ENCODE measurements at places on chromosomes 11 and 22.
A peak's percentile ranks its signal among the peaks of the same experiment; 100 is the strongest.

- no peak for DNase-seq
These were observed 35.2 kb downstream of the MYO7A start for GRCh38 chr11:77163271-77163670.

DNA sequence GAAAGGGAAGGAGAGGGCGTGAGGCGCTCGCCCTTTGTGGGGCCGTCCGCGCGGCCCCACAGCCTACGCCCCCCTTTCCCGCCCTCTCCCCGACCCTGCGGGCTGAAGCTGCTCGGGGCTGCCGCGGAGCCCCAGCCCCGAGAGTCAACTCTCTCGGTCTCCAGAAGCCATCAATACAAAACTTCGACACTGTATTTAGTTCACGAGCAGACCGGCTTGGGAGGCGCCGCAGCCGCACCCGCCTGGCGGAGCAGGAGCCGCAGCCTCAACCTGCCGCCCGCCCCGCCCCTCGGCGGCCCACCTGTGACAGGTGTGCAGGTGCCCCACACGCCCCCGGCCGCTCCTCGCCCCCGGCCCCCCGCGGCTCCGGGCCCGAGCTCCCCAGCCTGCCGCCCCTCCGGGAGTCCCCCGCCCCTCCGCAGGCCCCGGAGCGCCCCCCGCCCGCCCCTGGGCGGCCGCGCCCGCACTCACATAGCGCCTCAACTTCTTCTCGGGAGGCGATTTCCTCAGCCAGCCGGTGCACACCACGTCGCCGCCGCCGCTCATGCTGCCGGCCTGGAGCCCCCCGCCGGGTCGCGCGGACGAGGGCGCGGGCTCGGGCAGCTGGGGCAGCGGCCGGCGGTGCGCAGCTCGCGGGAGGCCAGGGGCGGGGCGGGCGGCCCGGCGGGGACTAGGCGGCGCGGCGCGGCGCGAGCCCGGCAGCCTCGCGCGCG is at the start of gene GAB2:
TSS of gene GAB2 (minus strand) at position 646 of the 713 bp plus-strand sequence. CDS start at position 546, 100 bp downstream.
- DNase-seq, result peak; percentile 59

- DNase-seq, result no peak
These were observed 81.4 kb downstream of the CDKN1C start for GRCh38 chr11:2804189-2804588.

- no peak for DNase-seq
These were observed 91.7 kb downstream of the TENM4 start for GRCh38 chr11:79348976-79349682.

DNA sequence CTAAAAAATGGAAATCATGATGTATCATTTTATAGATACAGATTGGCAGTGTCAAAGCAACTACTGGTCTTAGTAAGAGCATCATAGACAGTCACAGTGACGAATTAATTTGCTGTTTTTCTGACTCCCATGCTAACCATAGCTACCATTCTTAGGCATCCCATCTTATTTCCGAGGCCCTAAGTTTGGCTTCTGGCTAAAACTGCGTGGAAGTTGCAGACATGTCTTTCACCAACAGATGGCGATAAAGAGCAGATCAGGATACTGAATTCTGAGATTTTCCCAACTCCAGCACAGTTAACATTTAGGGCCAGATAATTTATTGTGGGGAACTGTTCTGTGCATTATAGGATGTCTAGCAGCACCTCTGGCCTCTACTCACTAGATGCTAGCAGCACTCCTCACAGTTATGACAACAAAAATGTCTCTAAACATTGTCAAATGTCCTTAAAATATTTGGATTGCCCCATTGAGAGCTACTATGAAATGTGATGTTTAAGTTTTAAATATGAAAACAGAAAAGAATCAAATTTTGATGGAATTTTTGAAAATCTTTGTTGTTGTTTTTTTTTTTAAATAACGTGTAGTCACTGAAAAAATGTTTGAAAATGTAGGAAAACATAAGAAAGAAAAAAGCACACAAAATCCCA is 16.3 kb downstream of the OR2AG2 start:
- no peak for DNase-seq

DNA sequence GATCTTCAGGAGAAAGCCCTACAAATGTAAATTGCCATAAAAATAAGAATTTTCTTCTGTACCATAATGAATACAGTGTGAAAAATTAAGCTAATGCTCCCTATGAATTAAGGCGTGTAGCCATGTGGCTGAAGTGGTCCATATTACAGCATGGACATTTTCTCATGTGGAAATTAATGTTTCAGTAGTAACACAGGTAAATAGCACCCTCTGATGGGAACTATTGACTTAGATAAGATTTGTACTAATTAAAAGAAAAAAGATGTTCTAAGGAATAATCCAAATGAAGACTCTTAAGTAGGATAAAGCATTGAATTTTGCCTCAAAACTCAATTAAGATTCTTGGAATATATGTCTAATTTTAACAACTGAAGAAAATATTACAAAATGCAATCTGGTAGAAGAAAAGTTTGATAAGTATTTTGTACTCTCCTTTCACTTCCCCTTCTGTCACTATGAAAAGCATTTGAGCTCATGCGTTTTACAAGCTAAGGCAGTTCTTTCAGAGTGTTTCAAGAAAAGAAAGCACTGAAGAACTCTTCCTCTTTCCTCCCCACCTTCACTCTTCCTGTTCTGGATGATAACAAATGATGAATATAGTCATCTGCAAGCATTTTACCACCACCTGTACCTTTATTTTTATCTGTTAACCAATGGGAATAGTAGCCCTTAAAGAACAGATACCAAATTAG is 9.9 kb upstream of the OR8D2 start:
- DNase-seq, result no peak

- DNase-seq, result no peak
These were observed 39.0 kb upstream of the KIRREL3 start for GRCh38 chr11:127039591-127039990.

DNA sequence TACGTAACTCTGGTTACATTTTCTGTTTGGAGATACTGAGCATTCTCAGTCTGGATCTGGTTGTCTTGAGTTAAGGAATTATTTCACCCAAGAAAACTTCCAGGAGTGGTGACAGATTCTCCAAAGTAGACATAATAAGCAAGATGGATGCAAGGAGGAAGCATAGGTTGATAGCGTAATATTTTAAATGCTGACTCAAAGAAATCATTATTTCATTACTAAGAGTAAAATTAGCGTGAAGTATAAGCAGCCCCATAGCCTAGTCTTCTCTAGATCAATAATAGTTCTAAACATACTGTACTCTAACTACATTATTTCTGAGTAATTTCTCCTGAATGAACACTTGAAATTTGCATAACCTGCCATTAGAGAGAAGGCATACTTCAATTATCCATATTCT is 57.5 kb upstream of the MS4A8 start:
- no peak for DNase-seq

DNA sequence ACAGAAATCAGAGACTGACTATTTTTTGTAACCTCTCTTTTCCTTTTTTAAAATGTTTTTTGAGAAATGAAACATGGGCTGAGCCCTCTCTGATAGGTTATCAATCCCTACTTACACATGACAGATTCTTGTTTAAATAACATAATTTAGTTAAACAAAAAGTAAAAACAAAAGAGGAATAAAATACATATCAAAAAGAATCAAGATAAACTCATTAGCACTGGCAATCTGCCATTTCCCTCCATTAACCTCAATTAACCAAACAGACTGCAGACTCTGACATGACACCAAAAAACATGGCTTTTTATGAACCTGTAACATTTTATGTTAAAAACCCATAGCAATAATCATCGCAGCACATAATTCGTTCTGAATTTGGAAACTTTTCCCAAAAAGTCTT is 284.4 kb upstream of the MTNR1B start:
- no peak for DNase-seq

- no peak for DNase-seq
These were observed 78.8 kb downstream of the LARGE1 start for GRCh38 chr22:33841281-33842005.

DNA sequence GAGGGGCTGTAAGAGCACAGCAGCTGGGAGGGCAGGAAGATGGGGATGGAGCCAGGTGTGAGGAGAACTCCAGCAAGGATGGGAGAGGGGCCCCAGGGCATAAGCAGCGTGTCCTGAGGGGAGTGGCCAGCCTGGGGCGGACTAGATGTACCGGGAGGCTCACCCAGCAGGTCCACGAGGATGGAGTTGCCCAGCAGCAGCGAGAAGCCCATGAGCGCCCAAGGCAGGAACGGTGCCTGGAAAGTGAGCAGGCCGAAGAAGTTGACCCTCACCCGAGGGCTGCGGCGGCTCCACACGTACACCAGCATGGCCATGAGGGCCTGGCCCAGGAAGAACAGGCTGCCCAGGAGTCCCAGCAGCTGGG is 1.3 kb downstream of the DERL3 start:
- no peak for DNase-seq

DNA sequence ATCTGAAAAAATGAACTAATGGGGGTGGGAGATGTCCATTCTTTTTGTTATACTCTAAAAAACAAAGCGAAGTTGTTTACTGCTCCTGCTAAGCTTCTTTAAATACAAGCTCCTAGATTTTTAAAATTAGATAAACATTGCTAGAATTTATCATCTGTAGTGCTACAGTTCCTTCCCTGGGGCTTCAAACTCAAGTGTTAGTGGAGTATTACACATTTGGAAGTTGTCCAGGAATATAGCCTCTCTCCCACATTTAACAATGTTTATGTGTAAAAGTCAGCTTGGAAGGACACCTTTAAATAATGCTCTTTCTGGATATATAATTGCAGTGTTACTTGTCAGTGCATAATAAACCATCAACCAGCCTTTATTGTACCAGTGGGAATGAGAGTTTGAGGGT is 155.5 kb downstream of the SPON1 start:
- no peak for DNase-seq

DNA sequence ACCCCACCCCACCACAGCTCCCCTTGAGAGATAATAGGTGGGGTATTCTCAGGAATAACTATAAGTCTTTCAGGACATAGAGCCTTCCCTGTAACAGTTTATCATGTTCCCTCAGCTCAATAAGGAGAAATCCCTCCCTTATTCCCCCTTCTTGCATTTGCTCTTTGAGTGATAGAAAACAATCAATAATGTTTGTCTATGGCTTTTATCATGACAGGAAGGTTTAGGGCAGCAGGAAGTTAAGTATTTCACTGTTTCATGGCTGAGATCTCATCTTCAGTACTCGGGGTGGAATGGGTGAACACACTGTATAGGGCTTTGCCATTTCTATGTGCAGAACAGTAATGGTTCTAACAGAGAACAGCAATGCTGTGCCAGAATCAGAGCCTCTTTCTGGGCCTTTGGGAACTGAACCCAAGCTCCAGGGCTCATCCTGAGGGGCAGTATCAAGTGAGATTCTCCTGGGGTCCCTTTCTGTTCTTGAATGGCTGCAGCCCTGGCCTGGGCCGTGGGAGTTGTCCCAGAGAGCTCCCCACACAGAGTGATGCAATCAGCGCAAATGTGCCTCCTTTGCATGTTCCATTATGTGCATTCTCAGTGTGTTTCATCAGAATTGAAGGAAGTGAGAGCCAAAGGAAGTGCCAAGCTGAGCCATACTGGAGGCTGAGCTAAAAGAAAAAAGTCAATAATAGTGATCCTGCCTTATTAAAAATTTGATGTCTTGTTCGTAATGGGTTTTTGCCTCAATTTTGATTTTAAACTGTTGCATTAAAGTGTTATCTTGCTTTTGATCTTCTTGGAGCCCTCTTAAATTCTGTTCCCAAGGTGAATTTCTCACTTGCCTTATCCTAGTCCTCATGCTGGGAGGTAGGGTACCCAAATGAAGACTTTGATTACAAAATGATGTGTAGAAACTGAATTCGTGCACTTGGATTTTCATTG is 2.9 kb upstream of the CYP2R1 start:
- no peak for DNase-seq

GRCh38 chr11:9803685-9804418 is 140.0 kb downstream of the SWAP70 start:
- DNase-seq, result no peak

DNA sequence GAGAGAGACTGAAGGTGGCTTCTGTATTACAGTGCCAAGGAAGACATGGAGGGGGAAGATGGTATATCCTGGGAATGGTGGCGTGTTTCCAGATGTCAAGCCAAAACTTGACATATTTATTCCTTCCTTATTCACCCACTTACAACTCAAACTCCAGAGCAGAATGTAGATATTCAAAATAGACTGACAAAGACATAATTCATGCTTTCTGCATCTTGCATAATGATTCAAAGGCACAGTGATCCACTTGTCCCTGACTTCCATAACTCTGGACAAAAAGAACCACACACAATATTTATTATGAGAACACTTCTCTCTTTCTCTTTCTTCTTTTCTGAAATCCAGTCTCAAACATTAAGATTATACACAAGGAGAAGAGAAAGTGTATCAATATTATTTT is 48.9 kb downstream of the SLC17A6 start:
- no peak for DNase-seq

DNA sequence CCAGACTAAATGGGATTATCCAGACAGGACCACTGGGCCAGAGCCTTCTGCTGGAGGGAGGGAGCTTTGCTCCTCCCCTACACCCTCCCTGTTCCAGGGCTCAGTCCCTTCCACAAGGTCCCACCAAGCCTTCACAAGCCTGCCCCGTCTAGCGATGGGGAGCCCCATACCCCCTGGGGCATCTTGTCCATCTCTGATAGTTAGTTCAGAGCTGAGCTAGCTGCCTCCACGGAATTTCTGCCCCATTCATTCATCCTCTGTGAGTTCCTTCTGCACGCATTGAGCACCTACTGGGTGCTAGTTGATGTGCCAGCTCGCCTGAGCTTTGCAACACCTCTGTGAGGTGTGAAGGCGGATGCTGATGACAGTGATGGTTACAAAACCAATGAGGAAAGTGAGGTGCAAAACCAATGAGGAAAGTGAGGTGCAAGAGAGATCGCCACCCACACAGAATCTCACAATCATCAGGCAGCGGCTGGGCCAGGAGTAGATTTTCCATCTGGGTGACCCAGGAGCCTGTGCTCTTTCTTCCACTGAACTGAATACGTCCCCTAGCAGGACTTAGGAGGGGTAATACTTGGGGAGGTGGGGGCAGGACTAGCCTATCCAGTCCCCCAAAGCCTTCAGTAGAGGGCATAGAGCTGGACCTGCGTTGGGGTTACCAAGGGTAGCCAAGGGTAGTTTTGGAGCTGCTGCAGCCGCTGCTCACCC is 21.5 kb upstream of the CBX7 start:
- no peak for DNase-seq

GRCh38 chr11:105274631-105275030 is 135.1 kb upstream of the CARD18 start:
- no peak for DNase-seq

DNA sequence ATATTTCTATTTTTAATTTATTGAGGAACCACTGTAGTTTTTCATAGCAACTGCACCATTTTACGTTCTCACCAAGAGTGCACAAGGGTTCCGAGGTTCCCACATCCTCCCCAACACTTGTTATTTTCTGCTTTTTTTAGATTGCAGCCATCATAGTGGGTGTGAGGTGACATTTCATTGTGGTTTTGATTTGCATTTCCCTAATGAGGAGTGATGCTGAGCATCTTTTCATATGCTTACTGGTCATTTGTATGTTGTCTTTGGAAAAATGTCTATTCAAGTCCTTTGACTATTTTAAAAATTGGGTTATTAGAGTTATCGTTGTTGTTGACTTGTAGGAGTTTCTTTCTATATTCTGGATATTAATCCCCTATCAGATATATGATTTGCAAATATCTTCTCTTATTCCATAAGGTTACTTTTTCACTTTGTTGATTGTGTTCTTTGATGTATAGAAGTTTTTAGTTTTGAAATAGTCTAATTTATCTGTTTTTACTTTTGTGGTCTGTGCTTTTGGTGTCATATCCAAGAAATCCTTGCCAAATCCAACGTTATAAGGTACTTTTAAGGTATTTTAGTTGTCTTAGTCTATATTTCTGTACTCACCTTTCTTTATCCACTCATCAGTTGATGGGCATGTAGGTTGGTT is 9.0 kb downstream of the NEAT1 start:
- no peak for DNase-seq

- no peak for DNase-seq
These were observed 80.5 kb downstream of the GRAMD1B start for GRCh38 chr11:123510579-123510905.

GRCh38 chr11:62959422-62959980 is 25.3 kb downstream of the SLC22A6 start:
- DNase-seq, result no peak

Measured in NCI-H2171 (cell line).